Cardiac septum (tissue), 1 donor: ENCODE measurements at places on chromosomes 5 and 9. TPM values are rescaled to one million over a fixed set of nuclear protein-coding genes. Genes with fewer than 3 reads are reported as not detected.

GRCh38 chr5:158287643-158288271 is 428.8 kb upstream of the CLINT1 start:
- no peak for DNase-seq

DNA sequence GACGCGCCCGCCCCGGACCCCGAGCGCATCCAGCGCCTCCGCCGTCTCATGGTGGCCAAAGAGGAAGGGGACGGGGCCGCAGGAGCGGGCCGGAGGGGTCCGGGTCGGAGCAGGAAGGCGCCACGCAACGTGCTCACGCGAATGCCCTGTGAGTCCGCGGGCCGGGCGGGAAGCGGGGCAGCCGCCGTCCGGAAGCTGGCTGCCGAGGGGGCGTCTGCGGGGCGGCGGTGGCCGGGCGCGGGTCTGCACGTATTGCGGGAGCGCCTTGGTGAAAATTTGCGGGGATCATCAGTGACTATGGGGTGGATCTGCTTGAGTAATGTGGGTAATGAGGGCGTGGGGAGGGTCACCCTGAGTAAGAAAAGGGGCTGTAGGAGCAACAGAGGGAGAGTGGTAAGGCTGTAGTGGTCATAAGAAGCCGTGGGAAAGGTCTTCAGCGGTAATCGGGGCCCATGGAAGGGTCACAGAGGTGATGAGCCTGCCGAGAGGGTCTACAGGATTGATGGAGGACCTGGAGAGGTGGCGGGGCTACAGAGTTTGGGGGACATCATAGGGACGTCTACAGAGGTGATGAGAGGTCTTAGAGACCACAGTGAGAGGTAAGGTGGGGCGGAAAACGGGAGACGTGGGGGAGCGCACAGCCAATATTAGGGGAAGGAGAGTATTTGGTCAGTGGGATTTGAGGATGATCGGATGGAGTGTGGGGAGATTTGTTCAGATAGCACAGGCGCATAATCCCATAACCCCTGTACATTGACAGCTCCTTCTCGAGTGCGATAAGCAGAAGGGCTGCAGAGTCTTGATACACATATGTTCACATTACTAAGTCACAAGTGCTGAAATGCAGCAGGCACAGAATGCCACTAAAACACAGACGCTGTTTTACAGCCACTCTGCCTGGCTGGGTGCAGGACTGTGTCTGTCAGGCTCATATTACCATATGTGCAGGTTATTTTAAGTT is 819 bp downstream of the LSM11 start:
- DNase-seq = no peak

GRCh38 chr9:86684148-86684547 is 263.2 kb downstream of the GAS1 start:
- DNase-seq = no peak

- no peak for DNase-seq
These were observed 60.4 kb downstream of the RORB start for GRCh38 chr9:74557571-74557970.

GRCh38 chr5:35089334-35090314 is 41.9 kb upstream of the AGXT2 start:
- no peak for DNase-seq

- DNase-seq = no peak
These were observed 91.1 kb upstream of the STARD4 start for GRCh38 chr5:111603446-111603827.

GRCh38 chr9:36092509-36093215 is 43.9 kb upstream of the GLIPR2 start:
- DNase-seq = no peak

DNA sequence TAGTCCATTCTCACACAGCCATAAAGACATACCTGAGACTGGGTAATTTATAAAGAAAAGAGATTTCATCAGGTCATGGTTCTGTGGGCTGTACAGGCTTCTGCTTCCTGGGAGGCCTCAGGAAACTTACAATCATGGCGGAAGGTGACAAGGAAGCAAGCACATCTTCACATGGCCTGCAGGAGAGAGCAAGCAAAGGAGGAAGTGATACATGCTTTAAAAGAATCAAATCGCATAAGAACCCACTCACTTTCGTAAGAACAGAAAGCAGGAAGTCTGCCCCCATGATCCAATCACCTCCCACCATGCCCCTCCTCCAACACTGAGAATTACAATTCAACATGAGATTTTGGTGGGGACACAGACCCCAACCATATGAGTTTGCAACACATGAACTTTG is 5.1 kb upstream of the FBXO38 start:
- DNase-seq = no peak

GRCh38 chr5:172833686-172834414 is at the start of gene ERGIC1:
TSS of gene ERGIC1 (plus strand) at chr5:172834251. CDS start at chr5:172834414, 163 bp downstream.
- peak; percentile 95 for DNase-seq

- no peak for DNase-seq
These were observed 369.7 kb downstream of the CDK5RAP2 start for GRCh38 chr9:120210274-120210673.

- DNase-seq = no peak
These were observed 2.4 kb downstream of the TICAM2 start for GRCh38 chr5:115599924-115600323.

- no peak for DNase-seq
These were observed 18.7 kb downstream of the PCDHGC5 start for GRCh38 chr5:141507387-141508091.

DNA sequence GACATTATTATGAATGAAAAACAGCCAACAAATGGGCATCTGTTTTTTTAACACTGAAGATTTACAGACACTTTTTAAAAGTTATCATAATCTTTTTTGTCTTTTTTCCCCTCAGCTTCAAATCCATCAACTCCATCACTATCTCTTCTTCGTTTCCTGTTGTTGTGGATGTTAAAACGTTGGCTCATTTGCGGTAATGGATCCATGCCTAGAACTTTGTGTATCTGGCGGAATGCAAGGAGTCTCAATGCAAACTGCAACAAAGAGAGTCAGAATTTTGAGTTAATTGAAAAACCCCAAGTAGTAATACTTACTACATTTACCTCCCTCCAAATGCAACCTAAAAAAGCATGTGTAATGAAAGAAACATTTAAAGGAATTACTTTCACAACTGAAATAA is 42.9 kb upstream of the MTMR12 start:
- DNase-seq = no peak

GRCh38 chr9:109602987-109603386 is 104.9 kb upstream of the PTPN3 start:
- DNase-seq = no peak

DNA sequence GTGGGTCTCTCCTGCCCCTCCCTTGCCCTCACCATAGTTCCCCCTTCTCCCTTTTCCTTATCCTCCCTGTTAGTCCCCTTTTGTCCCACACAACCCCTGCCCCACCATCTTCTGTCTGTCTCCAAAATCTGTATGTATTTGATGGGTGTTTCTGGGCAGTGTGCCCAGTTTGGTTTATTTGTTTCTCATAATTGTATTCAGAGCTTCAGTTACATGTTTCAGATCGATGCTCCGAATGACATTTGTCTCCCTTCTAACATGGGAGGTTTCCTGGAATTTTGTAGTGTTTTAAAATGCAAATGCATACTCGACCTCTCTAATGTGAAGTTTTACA is 22.2 kb downstream of the FBXL7 start:
- no peak for DNase-seq

GRCh38 chr9:114280636-114281472 is 42.0 kb upstream of the ORM1 start:
- DNase-seq = peak; percentile 19

GRCh38 chr5:113378959-113379541 is 55.7 kb downstream of the TSSK1B start:
- no peak for DNase-seq

- no peak for DNase-seq
These were observed 263.5 kb upstream of the PTPRD start for GRCh38 chr9:10876333-10876732.

DNA sequence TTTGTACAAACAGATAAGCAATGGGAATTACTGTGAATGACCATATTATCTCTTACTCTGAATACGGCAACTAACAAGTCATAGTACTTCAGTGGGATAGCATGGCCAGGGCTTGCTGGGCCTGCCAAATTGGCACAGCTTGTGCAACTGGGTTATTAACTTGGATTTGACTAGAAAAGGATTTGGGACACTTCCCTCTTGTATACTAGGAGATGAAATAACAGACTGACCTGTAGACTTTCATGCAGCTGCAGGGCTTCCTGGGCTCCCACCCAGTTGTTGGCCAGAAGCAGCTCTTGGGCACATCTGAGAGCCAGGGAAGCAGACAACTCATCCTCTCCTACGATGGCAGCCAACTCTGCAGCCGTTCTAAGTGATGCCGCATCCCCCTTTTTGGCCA is 39.8 kb downstream of the CNOT8 start:
- DNase-seq = no peak

- DNase-seq = no peak
These were observed 59.7 kb upstream of the TRPC7 start for GRCh38 chr5:136424835-136425584.

GRCh38 chr9:79868567-79869189 is 296.9 kb downstream of the TLE4 start:
- DNase-seq = no peak

DNA sequence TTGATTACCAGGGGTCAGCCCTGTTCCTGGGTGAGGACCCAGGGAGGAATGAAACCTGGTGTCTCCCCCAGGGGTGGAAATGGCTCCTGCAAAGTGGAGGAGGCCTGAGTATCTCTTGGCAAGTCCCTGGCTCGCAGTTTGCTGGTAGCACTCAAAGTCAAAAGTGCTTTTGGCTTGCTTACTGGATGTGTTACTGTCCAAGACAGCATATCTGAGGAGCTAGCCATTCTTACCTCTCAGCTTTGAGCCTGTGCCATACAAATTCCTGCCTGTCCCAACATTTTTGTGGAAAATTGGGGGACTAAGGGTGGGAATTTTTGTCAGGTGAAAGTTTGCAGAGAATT is 9.9 kb downstream of the ZNF618 start:
- DNase-seq = no peak

GRCh38 chr9:95341293-95341962 is 23.9 kb upstream of the FANCC start:
- no peak for DNase-seq

DNA sequence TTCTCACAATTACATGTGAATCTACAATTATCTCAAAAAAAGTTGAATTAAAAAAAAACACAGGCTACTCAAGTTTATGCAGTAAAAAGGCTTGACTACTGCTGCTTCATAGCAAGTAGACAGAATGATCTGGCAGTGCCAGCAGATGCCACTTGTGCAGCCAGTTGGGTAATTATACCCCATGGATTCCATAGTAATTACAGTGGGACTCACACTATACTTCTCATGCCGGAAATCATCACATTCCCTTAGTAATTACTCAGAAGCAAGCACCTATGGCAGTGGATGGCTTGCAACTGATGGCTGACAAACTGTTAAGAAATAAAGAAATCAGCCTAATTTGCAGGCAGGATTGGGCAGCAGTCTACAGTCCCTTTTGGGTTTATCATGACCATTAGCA is 463.2 kb upstream of the KLF4 start:
- no peak for DNase-seq

- no peak for DNase-seq
These were observed 272.9 kb downstream of the PJA2 start for GRCh38 chr5:109136906-109137305.

DNA sequence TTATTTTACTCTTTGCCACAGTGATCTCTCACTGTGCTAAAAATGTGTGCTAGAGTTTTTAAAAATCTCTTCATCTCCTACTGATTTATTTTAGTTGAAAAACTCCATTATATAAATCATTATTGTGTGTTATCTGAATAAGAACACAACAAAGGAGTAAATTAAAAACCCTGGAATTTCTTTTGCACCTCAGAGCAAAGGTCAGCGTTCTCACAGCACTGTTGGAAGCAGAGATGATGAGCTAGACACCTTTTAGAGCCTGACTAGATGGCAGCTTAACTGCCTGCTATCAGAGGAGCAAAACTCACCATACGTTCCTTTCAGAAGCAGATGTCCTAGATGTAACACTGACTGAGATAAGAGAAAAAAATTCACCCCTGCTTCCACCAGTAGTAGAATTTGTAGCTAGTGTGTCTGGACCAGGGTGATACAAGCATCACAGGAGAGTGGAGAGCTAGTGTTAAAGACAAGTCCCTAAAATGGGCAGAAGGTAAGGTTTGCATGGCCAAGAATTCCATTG is 147.1 kb downstream of the ENTREP1 start:
- DNase-seq = no peak

DNA sequence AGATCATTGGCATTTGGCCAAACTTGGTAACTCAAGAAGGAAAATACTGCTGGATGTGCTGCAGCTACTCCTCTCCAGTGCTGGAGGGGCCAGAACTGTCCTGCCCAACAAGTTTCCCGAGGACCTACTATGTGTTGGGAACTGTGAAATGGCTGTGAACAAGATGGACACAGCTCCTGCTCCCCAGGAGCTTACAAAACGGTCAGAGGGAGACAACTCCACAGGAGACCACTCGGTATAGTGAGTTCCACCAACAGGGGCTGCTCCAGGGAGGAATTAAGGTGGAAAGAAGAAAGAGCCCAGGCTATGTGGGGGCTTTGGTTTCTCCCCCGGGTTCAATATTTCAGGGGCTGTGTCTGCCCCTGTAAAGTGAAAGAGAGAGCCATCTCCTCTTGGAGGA is 78.8 kb downstream of the GNA14 start:
- no peak for DNase-seq

The SPINK1 gene
- total RNA-seq = 1.8 TPM

The GPR150 gene
- total RNA-seq = not detected

The UBE2R2 gene
- total RNA-seq = 38.8 TPM

The SLC6A7 gene
- not detected for total RNA-seq

The FOXD4 gene
- not detected for total RNA-seq

The TICAM2 gene
- 2.0 TPM for total RNA-seq

The CCNJL gene
- total RNA-seq = 6.3 TPM

The GPR107 gene
- total RNA-seq = 23.7 TPM

The PCDHGB7 gene
- 16.4 TPM for total RNA-seq

The FCN2 gene
- not detected for total RNA-seq

The CTXN3 gene
- not detected for total RNA-seq

The ZNF658 gene
- total RNA-seq = 6.4 TPM

The GPX3 gene
- total RNA-seq = 461 TPM

The SLC34A3 gene
- not detected for total RNA-seq
